ENCODE measurements at places on chromosomes 11 and 22.

GRCh38 chr11:12543596-12544415, 130.4 kb upstream of the TEAD1 start:
- no peak for DNase-seq

DNA sequence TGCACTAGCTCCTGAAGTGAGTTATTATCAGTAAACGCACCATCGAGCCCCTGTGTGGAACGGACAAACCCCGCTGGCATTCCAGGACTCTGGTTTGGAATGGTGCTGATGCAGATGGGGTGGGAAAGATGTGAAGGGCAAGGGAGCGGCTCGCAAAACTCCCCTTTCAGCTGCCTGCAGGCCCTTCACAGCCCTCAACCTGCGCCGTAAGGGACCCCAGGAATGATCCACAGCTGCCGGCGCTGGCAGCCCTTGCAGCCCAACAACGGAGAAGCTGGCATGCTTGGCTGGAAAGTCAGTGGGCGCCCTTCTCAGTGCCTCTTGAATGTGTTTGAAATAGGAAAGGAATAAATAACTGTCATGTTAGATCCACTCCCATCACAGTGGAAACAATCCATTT, 1445.5 kb downstream of the BRD1 start:
- DNase-seq, result no peak

DNA sequence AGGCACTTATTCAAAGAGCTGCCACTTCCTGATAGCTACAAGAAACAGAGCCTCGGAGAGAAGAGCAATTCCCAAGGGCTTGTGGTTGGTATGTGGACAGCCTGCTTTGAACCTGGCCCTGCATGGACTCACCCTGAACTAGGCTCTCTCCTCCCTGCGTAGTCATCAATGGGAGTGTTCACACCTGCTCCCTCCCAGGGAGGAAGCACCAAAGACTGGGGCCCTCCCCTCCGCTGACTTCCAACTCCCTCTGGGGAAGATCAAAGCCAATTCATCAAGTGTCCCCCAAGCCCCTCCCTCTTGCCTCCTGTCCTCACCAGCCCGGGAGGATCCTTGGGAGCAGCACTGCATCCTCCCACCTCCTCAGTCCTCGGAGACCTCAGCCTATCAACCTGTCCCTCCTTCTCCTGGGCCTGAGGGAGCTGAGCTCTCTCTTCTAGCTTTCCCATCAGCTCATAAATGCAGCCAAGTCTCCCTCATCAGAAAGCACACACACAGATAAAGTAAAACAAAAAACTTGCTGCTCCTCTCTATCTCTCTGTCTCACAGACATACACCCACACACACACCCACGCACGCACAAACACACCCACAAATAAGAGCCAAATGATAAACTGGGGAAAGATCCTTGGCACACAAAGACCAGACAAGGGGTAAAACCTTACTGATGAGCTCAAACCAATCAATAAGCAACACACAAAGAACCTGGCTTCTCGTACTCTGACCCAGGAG, 3.3 kb downstream of the A4GALT start:
- DNase-seq, result no peak

DNA sequence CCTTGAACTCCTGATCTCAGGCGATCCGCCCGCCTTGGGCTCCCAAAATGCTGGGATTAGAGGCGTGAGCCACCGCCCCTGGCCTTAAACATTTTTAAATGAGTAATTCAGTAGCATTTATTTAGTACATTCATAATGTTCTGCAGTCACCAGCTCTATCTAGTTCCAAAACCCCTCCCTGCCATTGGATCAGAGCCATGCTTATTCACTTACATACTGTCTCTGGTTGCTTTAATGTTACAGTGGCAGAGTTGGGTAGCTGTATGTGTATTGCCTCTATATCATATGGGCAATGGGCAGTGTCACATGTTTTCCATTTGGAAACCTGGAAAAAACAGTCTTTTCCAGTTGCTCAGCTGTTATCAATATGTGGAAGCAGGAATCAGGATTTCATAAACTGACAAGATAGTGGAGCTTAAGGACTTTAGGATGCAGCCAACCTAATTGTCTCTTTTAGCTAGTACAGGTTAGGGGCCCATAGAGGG, 10.5 kb downstream of the COA4 start:
- no peak for DNase-seq

GRCh38 chr22:46416891-46417580, 81.5 kb downstream of the TRMU start:
- no peak for DNase-seq

GRCh38 chr11:68961245-68961644, 19.5 kb downstream of the MRGPRD start:
- DNase-seq, result no peak

- no peak for DNase-seq
Observed at GRCh38 chr11:132493801-132494200, 1038.5 kb downstream of the OPCML start.
